Fibroblast of gingiva (primary cell): ENCODE measurements at places on chromosomes 7 and 10.

- DNase-seq, result peak; percentile 33
These were observed 12.6 kb upstream of the UBE2D1 start for GRCh38 chr10:58322072-58322834.

GRCh38 chr10:51170518-51171245, 96.4 kb downstream of the PRKG1 start:
- peak; percentile 28 for DNase-seq

- peak; percentile 41 for DNase-seq
These were observed 103.1 kb upstream of the APBB1IP start for GRCh38 chr10:26334932-26335573.

- DNase-seq, result no peak
These were observed 222.3 kb upstream of the MKLN1 start for GRCh38 chr7:131105294-131105798.

DNA sequence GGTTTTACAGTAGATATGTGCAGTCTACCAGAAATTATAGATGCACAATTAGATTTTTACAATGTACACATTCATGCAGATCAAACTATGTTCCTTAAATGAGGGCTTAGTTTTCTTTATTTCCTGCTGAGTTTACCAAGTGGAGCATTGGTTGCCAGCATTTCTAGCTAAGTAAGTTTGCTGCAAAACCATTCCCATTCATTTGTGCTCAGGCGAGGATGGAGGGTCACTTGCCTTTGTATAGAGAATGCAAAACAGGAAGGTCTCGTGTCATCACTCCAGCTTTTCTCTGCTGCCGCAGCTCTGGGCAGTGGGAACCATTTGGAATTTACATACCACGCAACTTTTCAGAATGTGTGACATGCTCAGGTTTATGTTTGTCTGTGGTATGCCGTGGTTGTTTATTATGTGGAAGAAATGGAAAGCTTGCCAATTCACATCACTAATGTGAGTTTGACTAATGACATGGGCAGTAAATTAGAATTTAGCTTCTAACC, 198.6 kb downstream of the TRIL start:
- DNase-seq, result no peak

DNA sequence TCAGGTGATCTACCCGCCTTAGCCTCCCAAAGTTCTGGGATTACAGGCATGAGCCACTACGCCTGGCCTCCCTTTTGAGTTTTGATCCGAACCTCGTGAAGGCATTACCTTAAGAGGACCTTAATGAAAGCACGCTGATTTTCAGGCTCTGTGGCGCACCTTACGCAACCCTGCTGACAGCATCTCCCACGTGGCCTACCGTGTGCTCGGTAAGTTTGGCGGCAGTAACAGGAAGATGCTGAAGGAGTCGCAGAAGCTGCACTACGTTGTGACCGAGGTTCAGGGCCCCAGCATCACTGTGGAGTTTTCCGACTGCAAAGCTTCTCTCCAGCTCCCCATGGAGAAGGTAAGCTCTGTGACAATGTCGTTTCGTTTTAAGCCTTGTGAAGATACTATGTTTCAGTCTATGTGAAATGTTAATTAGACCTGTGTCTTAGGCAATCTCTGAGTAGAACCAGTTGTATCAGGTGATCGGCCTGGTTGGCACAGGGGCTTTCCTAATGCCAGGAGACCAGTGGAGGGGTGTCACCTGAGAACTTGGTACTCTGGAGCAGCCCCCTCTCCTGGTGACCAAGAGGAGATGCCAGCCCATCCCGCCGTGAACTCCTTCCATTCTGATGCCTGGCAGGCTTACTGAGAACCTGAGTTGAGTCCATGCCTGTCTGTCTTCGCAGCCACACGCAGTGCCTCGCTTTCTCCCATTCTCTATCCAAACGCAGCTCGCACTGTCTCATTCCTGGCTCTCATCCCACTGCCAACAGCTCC, 43.5 kb downstream of the TRRAP start:
- no peak for DNase-seq

DNA sequence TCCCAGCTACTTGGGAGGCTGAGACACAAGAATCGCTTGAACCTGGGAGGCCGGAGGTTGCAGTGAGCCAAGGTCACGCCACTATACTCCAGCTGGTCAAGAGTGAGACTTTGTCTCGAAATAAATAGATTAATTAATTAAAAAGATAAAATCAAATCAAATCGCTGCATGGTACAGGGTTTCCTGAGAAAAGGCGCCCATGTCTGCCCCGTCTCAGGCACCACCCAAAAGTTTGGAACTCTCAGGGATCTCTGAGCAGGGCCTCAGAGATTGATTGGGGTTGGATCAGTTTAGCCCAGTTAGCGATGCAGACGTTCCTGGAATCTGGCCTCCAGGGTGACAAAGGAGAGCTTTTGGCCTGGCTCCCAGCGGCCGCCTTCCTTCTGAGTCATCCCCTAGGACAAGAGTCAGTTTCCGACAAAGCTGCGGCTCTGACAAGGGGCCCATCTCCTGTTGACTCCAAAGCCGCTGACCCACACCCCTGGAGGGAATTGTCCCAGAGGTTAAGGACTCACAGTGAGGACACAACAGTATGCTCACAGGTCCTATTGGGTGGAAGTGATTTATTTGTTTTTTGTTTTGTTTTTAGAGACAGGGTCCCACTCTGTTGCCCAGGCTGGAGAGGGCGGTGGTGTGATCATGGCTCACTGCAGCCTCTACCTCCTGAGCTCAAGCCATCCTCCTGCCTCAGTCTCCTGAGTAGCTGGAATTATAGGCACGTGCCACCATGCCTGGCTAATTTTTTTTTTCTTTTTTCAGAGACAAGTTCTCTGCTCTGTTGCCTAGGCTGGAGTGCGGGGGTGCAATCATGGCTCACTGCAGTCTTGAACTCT, 6.8 kb downstream of the ORAI2 start:
- peak; percentile 71 for DNase-seq

DNA sequence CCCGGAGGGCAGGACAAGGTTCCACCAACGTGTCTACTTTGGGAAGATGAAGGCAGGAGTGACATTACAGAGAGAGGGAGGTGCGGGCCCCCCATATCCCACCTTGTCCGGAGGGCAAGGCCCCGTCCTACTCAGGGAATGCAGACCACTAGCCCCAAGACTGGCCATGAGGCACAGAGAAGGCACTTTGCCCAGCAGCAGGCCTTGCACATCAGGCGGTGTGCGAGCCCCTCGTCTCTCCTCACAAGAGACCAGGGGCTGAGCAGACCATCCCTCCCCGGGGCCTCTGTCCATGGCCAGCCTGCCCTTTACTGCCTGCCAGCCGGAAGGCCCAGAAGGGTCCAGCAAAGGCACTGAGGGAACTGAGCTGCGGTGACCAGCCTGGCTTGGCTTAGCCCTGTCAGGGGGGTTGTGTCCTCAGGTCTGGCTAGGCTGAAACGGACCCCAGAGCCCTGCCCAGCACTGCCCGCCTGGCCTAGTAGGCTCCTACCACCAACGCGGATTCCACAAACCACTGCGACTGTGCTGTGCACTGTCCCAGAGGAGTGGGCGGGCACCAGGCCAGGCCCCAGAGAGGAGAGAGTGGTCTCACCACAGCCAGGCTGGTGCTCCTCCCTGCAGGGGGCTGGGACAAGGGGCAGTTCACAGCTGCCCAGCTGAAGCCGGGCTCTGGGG, 16.7 kb downstream of the CAMK2B start:
- no peak for DNase-seq

- DNase-seq, result peak; percentile 6
These were observed 12.1 kb upstream of the TRUB1 start for GRCh38 chr10:114925587-114926586.

DNA sequence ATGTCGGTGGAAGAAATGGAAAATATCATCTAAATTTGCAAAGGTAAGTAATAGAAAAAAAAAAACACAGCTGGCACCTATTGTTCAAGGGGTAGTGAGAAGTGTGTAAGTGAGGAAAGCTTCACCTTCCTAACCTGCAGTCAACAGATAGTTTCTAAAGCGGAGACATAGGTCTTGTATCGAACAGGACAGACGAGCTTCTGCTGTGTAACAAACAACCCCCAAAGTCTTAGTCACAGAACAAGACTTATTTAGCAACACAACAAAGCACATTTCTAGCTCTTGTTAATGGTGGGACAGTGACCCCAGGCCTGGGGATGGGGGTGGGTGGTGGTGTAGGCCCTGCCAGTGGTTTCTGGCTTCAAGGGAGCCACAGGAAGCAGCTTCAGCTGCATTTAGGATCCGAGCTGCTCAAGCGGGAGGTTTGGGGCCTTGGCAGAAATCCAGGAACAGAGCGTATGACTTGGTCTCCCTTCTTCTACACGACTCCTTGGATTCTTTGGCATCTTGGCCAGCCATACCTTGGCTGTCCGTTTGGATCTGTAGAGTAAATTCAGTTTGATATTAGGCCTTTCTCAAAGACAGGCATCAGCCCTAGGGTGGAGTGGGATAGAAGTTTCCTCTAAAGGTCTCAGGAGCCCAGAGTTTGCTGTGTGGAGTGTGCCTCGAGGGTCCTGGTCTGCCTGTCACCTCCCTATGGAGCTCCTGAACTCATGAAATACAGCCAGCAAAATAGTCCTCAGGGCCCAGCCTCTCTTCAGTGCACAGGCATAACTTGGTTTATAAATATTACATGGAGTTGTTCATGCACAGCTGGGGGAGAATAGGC, 56.9 kb upstream of the SHH start:
- no peak for DNase-seq

DNA sequence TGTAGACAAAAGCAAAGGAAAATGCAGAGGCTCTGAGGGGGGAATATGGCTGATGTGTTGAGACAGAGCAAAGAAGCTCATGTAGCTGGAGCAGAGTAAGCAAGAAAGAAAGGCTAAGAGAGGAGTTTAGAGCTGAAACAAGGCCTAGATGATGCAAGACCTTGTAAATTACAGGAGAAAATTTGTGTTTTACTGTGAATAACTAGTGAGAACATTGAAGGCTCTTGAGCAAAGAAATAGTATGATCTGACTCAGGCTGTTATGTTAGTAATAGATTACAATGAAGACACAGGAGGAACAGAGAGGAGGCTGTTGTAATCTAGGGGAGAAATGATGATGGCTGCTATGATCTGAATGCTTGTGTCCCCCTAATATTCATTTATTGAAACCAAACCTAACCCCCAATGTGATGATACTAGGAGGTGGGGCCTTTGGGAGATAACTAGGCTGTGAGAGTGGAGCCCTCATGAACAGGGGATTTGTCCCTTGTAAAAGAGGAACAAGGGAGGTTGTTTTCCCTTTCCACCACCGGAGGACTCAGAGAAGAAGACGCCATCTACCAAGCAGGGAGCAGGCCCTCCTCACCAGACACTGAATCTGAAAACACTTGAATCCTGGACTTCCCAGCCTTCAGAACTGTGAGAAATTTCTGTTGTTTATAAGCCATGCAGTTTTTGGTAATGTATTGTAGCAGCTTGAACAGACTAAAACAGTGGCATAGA, 394.9 kb downstream of the HTR7 start:
- DNase-seq, result no peak

- DNase-seq, result no peak
These were observed 14.0 kb downstream of the AGFG2 start for GRCh38 chr7:100553032-100553431.

DNA sequence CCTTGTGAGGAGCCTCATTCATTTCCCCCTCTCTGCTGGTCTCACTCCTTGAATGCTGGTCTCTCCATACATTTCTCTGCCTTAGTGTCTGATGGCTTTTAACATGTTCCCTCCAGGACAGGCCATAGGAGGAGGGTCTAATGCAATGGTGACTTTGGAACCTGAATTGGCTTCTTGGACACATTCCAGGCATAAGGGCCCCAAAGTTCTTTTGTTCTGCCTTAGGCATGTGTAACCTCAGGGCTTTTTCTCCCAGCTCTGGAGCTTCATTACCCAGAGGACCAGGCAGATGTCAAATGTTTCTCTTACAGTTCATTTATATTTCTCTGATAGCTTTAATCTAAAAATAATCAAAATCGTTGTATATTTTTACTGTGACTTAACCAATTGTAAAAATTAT, 162.6 kb downstream of the SDK1 start:
- DNase-seq, result no peak

- no peak for DNase-seq
These were observed 4.7 kb downstream of the PDGFA start for GRCh38 chr7:514651-515598.

GRCh38 chr7:131233193-131233592, 94.5 kb upstream of the MKLN1 start:
- DNase-seq, result no peak

DNA sequence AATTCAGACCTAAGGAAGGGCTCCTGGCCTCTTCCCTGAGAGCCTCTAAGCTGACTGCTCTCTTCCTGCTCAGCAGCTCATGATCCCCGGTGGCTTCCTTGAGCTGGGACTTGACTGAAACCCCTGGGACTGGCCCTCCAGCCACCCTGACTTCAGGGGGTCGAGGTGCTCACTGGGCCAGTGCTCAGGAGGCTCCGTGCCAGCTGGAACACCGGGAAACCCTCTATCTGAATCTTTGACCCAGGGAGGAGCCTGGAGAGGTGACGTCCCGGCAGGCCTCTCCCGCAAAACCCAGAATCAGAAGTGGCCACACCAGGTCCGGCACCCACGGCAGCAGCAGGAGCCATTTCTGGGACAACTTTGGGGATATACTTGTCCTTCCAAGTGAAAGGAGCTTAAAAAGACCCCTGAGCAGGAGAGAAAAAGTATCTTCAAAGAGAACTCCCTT, 110.7 kb downstream of the WDR37 start:
- DNase-seq, result no peak

DNA sequence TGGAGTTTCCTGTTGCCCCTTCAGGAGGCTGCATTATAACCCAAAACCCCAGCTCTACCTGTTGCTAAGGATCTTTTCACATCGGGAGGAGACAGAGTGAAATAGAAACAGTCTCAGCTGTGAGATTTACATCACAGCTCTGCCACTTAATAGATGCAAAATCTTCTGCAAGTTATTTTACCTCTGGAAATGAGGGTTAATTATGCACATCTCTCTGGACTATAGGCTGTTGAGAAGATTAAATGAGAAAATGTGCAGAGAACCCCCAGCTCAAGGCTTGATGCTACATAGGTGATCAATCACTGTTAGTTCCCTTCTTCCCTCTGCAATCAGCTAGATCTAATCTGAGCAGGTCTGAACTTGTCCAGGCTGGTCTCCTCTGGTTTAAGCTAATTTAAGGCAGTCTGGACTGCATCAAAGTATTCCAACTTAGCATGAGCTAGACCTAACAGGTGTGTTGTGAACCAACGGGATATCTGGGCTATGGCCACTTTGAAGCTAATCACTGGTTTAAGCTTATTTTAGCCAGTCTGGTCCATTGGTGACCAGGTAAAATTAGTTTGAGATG, 8.9 kb upstream of the LRRC18 start:
- no peak for DNase-seq

- DNase-seq, result no peak
These were observed 456 bp upstream of the DLD start for GRCh38 chr7:107890493-107890961.

GRCh38 chr7:24034251-24034650, 249.7 kb upstream of the NPY start:
- DNase-seq, result no peak

- peak; percentile 94 for DNase-seq
These were observed 57.6 kb downstream of the BICC1 start for GRCh38 chr10:58570307-58570723.

DNA sequence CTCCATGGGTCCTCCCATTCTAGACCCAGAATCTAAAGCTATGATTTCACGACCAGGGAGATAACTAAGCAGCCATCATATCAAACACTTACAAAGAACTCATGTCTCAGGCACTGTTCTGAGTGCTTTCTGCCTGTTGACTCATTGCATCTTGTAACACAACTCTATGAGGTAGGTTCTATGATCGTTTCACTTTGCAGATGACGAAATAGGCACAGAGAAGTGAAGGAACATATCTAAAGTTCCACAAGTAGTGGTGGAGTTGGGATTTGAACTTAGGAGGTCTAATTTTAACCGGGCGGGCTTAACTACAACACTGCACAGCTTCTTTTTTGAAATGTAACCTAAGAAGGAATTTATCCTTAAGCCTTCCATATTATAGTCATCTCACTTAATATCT, 2.9 kb downstream of the RBP4 start:
- no peak for DNase-seq
